ENCODE measurements at places on chromosomes 5 and 9.

GRCh38 chr5:91484662-91485061, 101.5 kb upstream of the ARRDC3 start:
- no peak for DNase-seq

DNA sequence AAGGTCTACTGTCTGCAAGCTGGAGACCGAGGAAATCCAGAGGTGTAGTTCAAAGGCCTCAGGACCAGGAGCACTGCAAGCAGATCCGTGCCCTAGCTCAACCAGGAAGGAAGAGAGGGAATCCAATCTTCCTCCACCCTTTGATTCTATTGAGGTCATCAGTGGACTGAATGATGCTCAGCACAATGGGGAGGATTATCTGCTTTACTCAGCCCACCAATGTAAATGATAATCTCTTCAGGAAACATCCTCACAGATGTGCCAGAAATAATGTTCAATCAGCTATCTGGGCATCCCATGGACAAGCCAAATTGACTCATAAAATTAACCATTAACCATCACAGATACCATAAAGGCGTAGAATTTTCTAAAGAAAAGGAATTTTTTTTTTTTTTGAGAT, 92.0 kb downstream of the BASP1 start:
- no peak for DNase-seq

DNA sequence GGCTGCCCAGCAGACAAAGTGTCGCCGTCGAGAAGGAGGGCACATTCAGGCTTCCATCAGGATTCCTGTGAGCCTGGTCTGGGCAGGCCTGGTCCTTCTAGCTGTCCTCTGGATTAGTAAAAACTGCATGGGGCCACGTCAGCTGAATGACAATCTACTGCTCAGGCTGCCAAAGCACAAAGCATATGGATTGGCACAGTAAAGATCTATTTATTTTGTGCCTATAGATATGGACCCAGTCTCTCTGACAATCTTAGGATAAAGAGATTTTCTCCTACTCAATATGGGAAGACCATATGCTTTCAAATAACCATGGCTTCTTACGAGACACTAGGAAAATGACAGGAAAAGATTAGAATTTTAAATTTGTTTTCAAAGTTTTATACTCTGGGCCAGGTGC, 24.1 kb downstream of the ANKH start:
- DNase-seq: no peak

- no peak for DNase-seq
Observed at GRCh38 chr5:90598293-90598692, 39.7 kb downstream of the ADGRV1 start.

DNA sequence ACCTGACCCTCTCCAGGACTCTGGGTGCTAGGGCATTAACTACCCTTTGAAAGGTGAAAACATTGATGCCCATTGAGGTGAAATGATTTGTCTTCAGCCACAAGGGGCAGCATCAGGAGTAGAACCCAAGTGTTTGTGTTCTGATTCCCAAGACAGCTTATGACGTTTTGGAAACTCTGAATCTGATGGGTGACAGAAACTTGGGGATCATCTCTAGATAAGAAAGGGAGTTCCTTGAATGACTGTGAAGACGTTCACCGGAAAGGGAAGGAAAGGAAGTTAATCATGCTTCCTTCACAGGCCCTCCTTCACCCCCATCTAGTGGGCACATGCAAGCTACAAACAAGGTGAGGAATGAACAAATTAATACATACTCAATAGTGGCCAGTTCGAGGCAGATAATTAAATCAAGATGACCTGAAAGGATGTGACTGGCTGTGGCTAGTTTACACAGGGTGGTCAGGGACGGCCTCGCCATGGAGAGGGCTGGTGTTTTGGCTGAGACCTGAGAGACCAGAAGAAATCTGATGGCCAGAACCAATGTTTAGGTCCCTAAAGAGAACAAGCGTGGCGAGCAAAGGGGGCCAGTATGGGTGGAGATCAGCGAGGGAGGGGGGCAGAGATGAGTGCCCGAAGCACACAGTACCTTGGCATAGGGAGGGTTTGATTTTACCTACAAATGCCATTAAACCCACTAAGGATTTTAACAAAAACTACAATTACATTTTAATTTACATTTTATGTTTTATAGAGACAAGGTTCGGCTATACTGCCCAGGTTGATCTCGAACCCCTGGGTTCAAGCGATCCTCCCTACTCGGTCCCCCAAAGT, 937 bp upstream of the SLC26A2 start:
- DNase-seq: no peak

DNA sequence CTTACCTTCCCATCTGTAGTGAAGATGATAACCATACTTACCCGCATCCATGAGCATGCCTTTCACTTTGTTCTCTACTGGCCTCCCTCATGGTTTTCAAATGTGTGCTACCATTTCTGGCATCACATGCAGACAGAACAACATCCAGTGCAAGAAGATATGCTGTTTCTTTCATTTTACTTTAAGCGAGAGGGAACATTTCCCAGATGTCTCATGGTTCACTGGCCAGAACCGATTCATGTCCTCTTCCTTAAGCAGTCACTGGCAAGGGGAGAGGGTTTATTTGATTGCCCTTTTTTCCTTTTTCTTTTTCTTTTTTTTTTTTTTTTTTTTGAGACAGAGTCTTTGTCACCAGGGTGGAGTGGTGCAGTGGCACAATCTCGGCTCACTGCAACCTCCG, 37.7 kb downstream of the ARRDC3 start:
- no peak for DNase-seq

DNA sequence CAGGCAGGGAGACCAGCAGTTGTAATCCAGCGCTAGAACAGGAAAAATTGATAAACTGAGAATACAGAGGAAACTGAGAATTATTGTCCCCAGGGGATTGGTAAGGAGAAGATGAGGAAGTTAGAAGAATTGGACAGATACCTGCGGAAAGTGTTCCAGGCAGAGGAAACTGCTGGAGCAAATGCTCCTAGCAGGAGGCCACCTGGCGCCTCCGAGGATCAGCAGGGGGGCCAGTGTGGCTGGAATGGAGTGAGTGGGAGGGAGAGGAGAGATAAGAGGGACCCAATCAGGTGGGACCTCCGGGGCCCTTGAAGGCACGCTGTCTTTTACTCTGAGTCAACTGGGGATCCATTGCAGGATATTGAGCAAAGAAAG, 695 bp upstream of the ANXA6 start:
- DNase-seq: no peak

DNA sequence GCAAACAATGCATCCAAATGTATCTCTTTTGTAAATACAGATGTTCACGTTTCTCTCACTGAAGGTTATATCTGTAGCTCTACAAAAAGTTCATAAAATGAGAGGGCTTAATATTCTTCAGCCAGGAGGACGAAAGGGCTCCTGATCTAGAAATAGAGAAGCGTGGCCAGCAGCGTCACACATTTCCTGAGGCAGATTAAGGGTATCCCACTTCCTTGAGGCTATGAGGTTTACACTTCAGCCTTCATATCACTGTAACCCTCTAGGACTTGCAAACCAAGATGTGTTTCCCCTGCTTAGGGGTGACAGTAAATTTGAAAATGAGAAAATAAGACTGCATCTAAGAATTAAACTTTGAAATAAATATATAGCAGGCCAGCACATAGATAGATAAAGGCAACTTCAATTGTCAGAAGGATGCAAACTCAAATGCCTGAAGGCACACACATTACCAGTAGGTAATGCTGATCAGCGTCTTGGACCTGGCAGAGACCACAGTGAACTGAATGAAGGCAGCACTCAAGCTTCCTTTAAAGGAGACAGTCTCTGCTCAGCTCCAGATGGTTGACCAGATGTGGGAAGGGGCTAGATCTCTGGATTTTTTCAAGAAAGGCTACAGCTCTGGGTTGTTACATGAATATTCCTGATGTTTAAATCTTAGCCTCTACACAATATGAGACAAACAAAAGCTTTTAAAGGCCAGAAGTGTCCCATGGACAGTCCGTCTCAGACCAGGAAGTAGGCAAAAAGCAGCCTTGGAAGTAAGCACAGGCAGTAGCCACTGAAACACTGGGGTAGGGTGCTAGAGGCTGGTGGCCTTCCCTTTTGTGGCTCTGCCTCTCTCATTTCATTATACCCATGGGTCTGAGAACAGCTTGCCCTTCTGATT, 197.7 kb downstream of the MCTP1 start:
- no peak for DNase-seq

DNA sequence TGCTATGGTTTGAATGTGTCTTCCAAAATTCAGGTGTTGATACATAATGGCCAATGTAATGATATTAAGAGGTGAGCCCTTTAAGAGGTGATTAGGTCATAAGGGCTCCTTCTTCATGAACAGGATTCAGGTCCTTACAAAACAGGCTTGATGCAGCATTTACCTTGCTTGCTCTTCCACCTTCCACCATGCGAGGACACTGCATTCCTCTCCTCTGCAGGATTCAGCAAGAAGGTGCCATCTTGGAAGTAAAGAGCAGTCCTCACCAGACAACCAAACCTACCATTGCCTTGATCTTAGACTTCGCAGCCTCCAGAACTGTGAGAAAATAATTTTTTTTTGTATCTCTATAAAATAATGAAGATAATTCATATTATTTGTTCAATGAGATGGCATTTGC, 314.0 kb upstream of the SMARCA2 start:
- no peak for DNase-seq

GRCh38 chr9:119793218-119793617, 424.0 kb upstream of the BRINP1 start:
- no peak for DNase-seq

GRCh38 chr9:114405294-114406034, 17.7 kb upstream of the AKNA start:
- peak; percentile 53 for DNase-seq

GRCh38 chr9:4058931-4059330, 240.9 kb downstream of the GLIS3 start:
- DNase-seq: no peak
